ENCODE measurements at places on chromosomes 13 and 19.
A peak's percentile ranks its signal among the peaks of the same experiment; 100 is the strongest.

GRCh38 chr13:48950501-48950875, 25.2 kb upstream of the FNDC3A start:
- no peak for ATAC-seq

DNA sequence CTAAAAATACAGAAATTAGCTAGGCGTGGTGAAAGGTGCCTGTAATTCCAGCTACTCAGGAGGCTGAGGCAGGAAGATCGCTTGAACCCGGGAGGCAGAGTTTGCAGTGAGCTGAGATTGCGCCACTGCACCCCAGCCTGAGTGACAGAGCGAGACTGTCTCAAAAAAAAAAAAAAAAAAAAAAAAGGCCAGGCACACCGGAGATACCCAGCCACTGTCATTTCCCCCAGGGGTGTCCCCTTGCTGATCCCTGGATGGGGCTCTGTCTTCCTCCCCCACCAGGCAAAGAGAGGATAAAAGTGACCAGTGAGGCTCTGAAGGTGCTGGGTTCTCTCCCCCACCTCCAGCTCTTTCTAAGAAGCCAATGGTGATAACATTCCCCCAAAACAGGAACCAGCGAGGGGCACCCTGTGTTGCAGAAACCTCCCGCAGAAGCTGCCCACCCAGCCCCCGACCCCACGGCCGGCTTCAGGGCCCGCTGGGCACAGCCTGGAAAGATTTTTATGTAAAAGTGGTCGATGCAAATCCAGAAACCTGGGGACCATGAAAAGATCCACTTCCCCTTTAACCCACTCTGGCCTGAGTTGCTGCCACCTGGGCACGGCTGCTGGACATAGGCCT, 61.4 kb upstream of the KLF2 start:
- peak; percentile 22 for ATAC-seq

DNA sequence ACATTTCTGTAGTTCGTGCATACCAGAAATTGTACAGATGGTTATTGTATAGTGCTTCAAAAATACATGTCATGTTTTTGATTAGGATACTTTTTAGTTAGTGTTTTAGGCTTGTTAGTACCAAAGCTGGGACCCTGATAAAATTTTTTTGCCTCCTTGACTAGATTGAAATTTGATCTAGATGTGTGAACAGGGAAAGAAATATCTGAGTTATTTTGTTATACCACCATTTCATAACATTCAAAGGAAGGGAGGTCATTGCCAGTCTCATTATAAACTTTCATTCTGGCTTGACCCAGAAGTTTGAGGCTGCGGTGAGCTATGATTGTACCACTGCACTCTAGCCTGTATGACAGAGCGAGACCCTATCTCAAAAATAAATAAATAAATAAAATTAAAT, 9.0 kb downstream of the LMO7 start:
- ATAC-seq, result no peak

GRCh38 chr13:84031120-84031519, 148.8 kb upstream of the SLITRK1 start:
- ATAC-seq, result no peak

DNA sequence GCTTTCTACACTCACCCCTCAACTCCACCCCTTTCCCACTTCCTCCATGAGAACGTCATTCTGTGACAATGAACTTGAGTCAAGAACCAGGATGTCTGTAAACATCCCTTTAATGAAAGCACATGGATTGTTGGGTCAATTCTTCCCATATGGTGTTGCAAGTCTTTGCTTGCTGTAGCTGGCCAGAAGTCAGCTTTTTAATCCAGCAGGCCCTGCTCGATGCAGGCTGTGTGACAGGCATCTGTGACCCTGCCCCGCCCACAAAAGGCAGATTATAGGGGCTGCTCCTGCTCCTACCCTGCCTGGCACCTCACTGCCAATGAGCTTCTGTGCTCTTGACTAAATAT, 78.0 kb downstream of the STARD13 start:
- no peak for ATAC-seq

GRCh38 chr13:20608438-20609020, 41.6 kb downstream of the IFT88 start:
- no peak for ATAC-seq

DNA sequence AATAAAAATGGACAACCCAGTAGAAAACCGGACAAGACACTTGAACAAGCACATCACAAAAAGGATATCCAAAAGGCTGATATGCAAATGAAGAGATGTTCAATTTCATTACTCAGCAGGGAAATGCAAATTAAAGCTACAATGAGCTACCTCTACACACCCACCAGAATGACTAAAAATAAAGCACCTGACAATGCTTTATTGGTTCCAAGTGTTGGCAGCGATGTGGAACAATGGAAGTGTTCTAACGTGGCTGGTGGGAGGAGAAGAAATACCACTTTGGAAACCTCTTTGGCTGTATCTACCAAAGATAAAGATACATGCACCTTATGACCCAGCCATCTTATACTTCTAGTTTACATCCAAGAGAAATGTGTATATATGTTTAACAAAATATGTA, 3.7 kb upstream of the ACP7 start:
- ATAC-seq, result no peak

GRCh38 chr13:102830646-102831045, 15.2 kb upstream of the ERCC5 start:
- ATAC-seq, result no peak

All from stimulated activated memory B cell treated with anti-CD40 and anti-IgM and Interleukin-4, amounts not matched to agents 10 μg/mL and 1 μg/mL and 100 μg/mL, for 72 hours (primary cell).